ENCODE measurements at places on chromosomes 3 and 15.
A peak's percentile ranks its signal among the peaks of the same experiment; 100 is the strongest.

GRCh38 chr3:99896482-99896881 lies 78.8 kb downstream of the CMSS1 start:
- DNase-seq: no peak

DNA sequence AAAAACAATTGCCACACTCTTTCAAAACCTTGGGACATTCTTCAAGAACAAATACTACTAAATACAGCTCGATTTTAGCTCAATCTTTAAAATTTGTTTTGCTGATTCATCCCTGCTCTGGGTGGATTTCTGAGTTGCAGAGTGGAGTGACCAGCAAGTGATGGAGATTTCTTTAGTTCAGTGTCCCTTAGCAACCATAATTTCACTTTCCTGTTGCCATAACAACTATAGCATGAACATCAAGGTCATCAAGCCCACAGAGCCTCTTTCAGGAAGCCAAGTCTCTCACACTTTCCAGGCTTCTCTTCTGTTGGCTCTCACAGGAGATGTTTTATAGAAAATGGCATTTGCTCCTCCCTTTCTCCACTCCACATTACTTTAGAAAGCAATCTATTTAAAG lies 597.2 kb upstream of the ADAMTS9 start:
- DNase-seq: peak; percentile 22

DNA sequence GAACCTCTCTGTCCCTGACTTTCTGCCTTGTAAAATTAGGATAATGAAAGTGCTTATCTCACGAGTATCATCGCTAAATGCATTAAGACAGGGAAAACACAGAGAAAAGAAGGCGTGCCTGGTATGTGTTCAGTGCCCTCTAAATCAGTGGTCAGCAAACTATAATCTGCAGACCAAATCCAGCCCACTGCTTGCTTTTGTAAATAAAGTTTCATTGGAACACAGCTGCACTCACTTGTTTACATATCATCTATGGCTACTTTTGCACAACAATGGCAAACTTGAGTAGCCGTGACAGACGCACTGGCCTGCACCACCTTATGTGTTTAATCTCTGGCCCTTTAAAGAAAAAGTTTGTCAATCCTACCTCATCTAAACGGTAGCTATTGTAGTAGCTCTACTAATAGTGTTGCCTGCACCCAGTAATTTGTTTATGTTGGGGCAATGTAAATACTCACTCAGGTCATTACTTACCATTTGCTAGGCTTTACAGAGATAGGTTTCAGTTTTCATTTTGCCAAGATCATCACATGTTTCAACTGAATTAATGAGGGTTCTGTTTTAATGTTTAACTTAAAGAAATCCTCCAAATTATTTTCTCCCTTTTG lies 229.4 kb downstream of the FEZF2 start:
- DNase-seq: no peak

GRCh38 chr3:45154641-45155147 lies 8.5 kb upstream of the CDCP1 start:
- peak; percentile 35 for DNase-seq

DNA sequence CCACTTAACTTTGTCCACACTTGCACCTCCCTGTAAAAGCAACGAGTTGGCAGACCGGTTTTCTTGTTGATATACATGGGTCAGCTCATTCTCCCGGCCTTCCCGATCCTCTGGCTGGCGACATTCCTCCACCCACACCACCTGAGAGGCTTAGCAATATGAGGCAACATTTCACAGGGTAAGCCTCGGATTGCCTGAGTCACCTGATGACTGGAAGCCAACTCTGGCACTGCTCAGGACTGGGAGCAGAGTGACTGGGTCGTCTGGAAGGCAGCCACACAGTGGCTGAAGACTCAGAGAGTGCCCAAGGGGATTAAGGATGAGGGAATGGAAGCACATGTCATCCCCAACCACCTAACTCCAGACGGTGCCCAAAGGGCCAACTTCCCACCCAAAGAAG lies 9.8 kb downstream of the HOMER2 start:
- DNase-seq: no peak

GRCh38 chr15:89356634-89357298 lies 22.1 kb upstream of the POLG start:
- peak; percentile 16 for DNase-seq

DNA sequence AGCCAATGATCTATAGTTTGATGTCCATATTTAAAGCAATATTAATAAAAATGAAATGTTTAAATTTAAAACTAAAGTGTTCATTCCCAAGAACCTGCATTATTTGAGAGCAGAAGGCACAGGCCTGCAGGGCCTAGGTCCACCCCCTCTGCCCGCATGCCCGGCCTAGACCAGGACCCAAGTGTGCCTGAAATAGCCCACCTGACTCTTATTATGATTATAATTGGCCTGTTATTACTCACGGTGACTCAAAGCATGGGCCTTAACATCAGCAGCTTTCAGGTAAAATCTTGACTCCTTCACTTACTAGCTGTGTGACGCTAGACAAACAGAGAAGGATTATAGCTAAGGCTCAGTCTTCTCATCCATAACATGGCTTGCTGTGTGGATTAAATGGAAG lies 128.8 kb downstream of the PLCL2 start:
- no peak for DNase-seq

GRCh38 chr3:45554006-45554666 lies 40.4 kb upstream of the LIMD1 start:
- DNase-seq: peak; percentile 59

GRCh38 chr15:31526916-31527690 lies 200.5 kb downstream of the KLF13 start:
- DNase-seq: no peak

DNA sequence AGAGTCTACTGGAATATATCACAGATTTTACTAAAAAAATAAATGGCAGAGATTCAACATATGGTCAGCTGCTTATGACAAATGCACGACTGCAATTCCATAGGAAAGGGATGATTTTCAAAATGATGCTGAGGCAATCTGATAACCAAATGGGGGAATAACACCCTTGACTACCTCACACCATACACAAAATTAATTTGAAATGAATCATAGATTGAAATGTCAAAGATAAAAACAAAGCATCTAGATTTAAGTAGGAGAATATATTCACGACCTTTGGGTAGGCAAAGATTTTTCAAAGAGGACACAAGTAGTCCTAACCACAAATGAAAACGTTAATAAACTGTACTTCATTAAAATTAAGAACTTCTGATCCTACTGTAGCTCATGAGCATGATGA lies 11.2 kb downstream of the SENP7 start:
- no peak for DNase-seq

DNA sequence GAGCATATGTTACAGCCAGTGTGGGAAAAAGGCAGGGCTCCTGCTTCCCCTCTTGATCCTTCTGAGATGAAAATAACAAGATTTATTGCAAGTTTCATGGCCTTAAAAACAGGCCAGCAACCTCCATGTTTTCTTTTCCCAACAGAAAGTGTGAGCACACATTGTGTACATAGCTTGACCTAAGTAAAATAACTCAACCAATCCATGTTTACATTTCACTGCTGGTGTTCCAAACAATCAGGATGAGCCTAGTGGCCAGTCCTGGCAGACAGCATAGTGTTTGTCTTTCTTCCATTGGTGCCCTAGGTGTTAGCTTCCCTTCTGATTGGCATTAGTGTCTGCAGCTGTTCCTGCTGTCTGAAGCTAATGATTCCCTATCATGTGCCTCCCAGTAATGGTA lies 847.7 kb downstream of the EPHA3 start:
- no peak for DNase-seq

- peak; percentile 57 for DNase-seq
These were observed 40.2 kb downstream of the IDH2 start for GRCh38 chr15:90062023-90062442.

DNA sequence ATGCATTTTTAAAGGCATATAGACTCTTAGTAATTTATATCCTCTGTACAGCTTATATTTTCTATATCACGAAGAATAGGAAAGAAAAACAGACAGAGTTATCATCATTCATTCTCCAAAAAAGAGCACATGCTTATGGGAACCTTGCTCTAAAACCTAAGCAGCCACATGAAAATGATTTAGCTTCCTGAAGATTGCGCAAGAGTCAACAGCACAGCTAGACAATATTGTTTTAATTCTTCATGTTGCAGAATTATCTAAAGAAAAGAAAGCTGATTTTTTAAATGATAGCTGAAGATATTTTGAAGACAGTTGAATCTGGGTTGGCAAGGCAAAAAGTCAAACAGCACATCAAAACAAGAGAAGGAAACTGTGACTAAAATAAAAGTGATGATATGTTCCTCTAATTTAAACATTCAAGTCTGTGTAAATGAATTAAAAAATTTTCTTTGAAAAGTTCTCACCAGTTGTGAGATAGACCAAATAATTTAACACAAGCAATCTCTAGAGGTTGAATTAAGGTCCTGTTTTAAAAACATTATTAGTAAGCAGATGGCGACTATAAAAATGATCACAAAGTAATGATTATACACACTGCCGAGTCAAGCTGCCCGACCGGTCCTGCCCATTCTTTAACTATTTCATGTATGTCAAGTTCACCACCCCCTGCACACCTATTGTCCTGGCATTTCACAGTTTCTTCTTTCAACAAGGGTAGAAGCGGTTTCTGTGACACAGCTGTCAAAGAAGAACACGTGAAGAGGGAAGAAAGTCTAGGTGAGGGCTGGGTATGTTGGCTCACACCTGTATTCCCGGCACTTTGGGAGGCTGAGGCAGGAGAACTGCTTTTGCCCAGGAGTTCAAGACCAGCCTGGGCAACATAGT lies 74.2 kb upstream of the BHLHE40 start:
- DNase-seq: peak; percentile 72

- no peak for DNase-seq
These were observed 69.5 kb upstream of the VGLL4 start for GRCh38 chr3:11713171-11713570.

GRCh38 chr15:61839546-61839945 lies 220.7 kb downstream of the VPS13C start:
- peak; percentile 82 for DNase-seq

DNA sequence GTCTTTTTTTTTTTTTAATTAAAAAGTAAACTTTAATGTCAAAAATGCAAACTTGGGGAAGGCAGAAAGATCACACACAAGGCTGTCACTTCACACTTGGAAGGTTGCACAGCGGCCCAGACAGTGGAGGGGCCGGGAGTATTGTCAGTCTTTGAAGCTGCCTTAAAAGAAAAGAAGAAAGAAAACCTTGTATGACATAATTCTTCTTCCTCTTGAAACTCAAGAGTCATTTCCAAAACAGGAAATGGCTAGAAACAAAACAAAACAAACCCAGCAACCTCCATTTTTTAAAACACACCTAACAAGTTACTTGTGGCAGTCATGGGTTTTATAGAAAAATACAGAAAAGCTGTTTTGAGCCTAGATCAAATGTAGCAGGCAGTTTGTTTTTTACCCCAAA lies 68.1 kb upstream of the MAGI1 start:
- peak; percentile 26 for DNase-seq

Measured in choroid plexus epithelial cell (primary cell).